ENCODE measurements at places on chromosomes 2 and 18.

DNA sequence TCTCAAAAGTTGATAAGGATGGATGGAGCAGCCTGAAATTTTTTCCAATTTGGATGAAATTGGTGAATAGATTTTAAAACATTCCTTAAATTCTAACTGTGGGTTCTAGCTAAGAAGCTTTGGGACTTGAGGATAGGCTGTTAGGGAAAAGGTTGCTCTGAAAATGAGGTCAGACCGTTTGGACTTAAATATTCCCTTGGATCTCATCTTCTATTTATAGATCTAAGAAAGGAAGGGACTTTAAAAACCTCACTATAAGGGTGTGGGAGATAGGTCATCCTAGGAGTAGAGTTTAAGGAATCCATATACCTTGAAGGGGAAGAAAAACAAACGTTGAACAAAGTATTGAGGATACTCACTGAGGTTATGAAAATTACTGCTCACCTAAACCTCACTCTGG, 17.4 kb upstream of the SNORC start:
- DNase-seq = no peak

GRCh38 chr2:232576995-232577394, 26.5 kb downstream of the EIF4E2 start:
- peak; percentile 80 for DNase-seq

GRCh38 chr2:31239593-31240177, 5.7 kb downstream of the EHD3 start:
- peak; percentile 43 for DNase-seq

GRCh38 chr2:68453761-68454360, 13.2 kb downstream of the FBXO48 start:
- DNase-seq = no peak

DNA sequence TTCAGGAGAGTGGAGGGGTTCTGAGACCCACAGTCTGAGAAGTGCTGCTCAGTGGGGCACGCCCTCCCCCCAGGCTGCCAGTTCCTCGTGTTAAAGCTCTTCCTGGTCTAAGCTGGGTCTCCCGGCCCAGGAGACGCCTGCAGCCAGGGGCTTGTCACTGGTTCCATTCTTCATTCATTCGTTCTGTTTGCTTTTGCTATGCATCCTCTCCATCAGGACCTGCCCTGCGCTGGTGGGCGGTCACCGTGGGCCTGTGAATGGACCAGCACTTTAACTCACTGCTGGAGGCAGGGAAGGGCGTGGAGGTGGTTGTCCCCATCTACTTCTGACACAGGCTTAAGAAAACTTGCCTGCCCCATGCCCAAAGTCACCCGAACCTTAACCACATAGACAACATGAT, 272.8 kb upstream of the HDAC4 start:
- no peak for DNase-seq

DNA sequence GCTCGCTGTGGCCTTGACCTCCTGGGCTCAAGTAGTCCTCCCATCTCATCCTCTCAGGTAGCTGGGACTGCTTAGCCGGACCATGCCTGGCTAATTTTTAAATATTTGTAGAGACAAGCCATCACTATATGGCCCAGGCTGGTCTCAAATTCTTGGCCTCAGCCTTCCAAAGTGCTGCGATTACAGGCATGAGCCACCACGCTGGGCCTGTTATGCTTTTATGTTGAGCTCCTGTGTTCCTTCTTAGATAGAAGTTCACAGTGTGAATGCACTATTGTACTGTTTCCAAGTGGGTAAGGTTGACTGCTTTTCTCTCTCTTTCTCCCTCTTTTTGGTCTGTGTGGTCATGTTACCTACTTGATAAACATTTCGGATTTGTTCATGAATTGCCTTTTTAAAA, 61.9 kb downstream of the SMCHD1 start:
- DNase-seq = no peak

GRCh38 chr2:71989671-71990070, 158.0 kb downstream of the CYP26B1 start:
- DNase-seq = no peak

GRCh38 chr2:30769891-30770462, 37.3 kb downstream of the CAPN13 start:
- DNase-seq = no peak

- peak; percentile 49 for DNase-seq
Measured at GRCh38 chr2:176643646-176644045, 374.4 kb downstream of the MTX2 start.

DNA sequence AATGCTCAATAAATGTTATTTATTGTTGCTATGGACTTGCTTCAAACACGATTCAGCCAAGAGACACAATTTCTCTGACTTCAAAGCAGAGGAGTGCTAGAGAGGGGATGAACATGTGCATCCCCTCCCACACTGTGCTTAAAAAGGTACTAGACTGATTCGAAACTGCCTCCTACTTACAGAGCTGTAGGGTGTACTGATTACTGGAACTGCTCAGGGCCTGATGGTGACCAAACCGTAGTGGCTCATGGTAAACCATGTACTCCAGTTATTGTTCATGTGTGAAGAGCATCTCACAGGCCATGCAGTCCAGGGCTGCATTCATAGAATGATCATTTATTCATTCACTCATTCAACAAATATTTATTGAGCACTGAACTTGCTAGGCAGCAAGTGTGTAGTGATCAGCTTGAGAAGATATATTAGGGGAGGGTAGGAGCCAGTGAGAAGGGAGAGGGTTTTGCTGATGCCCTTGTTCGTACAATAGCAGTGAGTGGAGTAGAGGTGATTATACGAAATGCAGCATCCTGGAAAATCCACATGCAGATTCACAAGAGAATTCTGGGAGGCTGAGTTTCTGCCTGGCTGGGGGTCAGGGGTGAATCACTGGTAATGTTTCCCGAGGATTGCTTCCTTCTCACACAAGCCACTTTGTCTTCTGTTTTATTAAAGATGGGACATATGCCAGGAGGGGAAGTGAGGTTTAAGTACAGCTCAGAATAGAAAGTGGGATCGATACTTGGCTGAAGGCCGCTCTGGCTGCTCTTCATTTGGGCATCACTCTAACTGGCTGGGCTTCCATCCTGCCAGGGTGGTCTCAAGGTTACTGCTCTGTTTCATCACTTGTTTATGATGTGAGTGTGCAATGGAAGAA, 245.4 kb downstream of the RAD51AP2 start:
- DNase-seq = no peak

- no peak for DNase-seq
Measured at GRCh38 chr2:134677856-134678756, 40.7 kb downstream of the TMEM163 start.

Measured in iris pigment epithelial cell (primary cell).